ENCODE measurements at places on chromosomes 3 and 15.

DNA sequence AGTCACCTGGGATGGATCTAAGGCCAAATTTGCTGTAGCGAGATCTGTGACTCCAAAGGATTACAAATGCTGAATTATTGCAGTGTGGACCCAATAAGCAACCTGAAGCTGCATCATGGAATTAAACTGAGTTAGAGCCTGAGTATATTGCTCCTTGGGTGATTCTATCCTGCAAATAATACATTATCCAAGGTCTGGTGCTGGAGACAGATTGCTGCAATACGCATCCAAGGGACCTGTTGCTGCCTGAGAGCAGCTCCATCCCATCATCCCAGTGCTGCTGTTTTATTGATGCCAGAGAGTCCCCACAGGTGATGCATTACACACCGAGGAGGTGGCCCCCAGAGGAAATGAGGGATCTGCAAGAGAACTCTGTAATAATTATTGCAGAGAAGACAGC lies 31.6 kb upstream of the PCSK6 start:
- no peak for DNase-seq

- no peak for DNase-seq
Observed at GRCh38 chr15:78272316-78272715, 8.0 kb downstream of the DNAJA4 start.

DNA sequence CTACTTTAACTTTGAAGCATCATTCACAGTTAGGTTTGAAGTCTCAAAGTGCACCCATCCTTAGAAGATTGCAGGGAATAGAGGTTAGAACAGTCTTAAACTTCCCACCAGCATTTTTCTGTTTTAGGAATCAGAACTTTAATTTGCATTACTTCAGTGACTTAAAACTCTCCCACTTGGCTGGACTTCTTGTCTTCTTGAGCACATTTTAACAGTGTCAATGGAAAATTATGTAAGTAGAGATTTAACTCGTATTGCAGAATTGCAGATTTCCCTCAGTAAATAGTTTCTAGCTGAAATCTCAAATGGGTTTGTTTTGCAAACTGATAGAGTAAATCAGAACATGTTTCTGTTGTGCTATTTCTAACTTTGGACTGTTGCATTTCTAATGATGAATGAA lies 369.6 kb downstream of the OTOL1 start:
- no peak for DNase-seq

GRCh38 chr15:90006217-90007075 lies 5.3 kb downstream of the ZNF710 start:
- DNase-seq = no peak

GRCh38 chr15:47685141-47685870 lies 32.0 kb upstream of the SEMA6D start:
- DNase-seq = no peak

DNA sequence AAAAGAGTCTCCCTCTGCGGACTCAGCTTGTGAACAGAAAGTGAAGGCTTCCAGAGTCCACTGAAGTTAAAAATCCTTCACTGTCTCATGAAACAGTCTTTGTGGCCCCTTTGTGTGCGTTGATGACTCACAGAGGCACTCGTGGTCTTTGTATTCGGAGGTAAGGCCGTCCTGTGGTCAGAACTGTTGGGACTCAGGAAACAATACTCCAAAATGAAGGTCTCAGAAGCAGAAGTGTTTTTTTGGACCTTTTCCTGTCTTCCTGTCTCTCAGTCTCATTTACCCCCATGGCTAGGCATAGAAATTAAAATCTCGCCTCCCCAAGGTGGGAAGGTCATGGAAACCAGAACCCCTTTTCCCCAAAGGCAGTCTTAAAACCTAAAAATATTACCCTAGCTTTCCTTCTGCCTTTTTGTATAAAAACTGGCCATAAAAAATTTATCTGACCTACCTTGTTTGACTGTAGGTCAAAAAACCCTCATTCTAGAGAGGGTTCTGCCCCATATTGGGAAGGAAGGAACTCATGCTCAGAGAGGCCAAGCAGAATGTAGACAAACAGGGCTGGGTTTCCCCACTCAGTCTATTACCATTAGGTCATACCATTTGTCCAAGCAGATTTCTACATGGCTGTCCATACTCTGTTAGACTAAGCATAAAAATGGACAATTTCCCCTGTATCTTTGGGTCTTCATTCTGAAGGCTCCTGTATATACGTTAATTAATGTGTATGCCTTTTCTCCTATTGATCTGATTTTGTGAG lies 19.1 kb upstream of the EPB42 start:
- no peak for DNase-seq

DNA sequence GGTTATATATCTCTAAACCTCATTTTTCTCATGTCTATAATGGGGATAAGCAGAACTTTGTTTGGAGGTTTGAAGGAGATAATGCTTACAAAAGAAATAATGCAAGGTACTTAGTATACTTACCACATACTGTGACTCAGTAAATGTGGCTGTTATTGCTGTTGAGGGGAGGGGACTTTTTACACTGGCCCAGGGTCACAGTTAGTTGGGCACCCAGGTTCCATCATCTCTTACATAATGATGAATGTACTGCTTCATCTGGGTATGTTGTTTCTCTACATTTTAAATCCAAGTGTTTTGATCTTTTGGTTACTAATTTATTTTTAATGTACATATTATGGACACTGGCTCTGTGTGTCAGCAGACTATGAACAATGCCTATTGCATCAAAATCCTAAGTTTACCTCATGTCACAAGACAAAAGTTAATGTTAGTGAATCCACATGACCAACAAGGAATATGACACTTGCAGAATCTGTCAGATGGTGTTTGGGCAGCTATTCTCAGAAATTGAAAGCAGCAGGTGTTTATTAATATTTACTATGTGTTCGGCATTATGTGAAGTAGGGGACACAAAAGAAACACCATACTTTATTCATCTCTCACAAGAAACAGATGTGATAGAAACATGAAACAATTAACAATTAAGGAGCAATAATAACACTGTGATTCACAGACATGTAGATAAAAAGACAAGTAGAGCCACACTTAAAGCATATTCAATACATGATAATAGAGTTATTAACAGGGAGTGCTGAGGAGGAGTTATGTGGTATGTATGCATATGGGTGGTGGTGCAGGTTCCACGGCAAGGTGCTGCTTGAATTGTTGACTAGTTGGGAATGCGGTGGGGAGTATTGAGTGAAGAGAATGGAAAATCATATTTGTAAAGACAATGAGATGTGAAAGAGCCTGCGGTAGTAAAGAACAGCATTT lies 109.7 kb downstream of the GALK2 start:
- no peak for DNase-seq

GRCh38 chr15:66126456-66126855 lies 127.1 kb downstream of the MEGF11 start:
- no peak for DNase-seq

DNA sequence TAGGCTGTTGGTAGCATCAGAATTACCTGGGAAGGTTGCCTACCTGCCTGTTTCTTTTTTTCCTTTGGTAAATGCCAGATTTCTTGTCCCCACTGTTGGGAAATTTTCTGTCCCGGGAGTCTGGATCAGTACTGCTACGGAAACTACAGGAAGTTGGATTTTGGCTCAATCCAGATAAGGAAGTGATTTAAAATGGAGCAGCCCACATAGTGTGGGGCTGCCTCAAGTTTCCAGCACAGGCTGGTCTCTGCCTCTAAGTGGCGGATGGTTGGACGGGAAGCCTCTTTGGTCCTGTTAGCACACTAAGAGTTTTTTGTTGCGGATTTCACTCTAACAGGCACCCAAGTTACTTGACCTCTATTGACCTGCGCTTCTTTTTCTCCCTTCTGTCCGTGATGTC lies 54.7 kb downstream of the EEFSEC start:
- DNase-seq = no peak

DNA sequence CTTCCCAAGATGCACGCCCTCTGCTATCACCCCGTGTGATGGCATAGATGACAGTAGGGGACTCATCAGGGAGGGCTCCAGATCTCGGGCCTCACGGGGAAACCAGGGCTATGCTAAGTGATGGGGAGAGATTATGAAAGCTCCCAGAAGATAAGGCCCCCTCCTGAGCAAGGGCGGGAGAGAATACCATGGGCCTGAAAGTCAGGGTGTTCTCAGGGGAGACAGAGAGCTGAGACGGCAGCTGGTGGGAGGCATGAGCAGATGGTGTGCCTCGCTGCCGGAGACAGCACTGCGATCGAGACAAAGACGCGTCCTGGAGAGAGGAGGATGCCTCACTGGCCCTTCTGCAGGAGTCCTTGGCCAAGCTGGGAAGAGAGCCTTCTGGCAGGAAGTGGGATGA lies 106.5 kb upstream of the ADPGK start:
- DNase-seq = no peak

GRCh38 chr3:190701096-190701532 lies 161.4 kb downstream of the GMNC start:
- DNase-seq = no peak

GRCh38 chr3:157793745-157794144 lies 290.5 kb upstream of the VEPH1 start:
- DNase-seq = no peak
